ENCODE measurements at places on chromosomes 5 and 9.

GRCh38 chr9:76717613-76718012 lies 46.6 kb upstream of the PCA3 start:
- no peak for DNase-seq

DNA sequence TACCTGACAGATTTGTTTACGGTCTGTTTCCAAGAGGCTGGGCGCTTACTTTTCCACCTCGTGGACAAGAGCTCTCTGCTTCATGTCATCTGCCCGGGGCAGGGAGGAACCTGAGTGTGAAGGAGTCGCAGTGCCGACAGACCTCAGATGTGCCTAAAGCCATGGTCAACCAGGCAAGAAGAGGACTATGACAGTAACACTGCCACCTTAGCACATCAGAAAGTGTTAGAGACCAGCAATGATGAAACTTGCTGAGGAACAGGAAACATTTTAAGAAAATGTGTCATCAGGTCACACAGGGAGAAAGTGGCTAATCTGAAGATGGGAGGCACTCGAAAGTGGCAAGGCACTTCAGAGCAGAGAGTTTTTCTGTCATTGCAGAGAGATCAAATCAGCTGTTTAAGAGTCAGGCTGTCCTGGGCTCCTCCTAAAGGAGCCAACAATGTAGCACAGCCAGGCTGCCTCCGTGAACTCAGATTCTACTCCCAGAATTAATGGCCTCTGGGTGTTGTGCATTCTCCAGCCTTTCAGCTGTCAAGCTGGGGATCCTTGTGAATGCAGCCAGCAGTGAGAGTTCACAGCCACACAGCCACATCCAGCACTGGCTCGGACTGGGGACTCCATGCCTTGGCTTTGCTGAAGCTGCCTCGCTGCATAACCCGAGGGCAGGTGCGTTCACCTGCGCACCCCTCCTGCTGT lies 94.6 kb downstream of the RAPGEF1 start:
- no peak for DNase-seq

- DNase-seq = peak; percentile 71
These were observed 789 bp downstream of the COL27A1 start for GRCh38 chr9:114155995-114156656.

DNA sequence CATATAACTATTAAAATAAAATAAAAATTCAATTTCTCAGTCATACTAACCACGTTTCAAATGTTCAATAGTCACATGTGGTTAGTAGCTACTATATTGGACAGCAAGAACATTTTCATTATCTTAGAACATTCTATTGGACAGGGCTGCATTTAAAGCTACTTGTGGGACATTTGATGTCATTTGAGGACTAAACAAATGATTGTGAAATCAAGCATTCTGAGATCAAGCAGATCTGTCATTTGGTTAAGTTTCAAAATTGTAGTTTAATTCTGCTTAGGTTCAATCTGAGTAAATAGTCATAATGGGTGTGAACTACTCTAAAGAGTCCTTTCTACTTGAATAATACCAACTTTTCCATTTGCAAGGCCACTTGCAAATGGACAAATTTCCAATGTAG lies 226.9 kb upstream of the C9orf72 start:
- no peak for DNase-seq

DNA sequence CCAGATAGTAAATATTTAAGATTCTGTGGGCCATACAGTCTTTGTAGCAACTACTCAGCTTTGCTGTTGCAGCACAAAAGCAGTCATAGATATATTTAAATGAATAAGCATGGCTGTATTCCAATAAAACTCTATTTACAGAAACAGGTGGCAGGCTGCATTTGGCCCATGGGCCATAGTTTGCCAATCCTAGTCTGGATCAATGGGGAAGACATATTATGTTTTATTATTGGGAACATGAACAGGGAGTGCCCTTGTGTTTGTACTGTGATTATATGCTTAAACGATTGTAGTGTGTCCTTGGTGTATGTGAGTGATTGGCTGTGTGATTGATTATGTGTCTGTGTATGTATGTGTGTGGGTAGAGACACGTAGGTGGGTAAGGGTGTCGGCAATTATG lies 12.0 kb upstream of the CCL27 start:
- no peak for DNase-seq

DNA sequence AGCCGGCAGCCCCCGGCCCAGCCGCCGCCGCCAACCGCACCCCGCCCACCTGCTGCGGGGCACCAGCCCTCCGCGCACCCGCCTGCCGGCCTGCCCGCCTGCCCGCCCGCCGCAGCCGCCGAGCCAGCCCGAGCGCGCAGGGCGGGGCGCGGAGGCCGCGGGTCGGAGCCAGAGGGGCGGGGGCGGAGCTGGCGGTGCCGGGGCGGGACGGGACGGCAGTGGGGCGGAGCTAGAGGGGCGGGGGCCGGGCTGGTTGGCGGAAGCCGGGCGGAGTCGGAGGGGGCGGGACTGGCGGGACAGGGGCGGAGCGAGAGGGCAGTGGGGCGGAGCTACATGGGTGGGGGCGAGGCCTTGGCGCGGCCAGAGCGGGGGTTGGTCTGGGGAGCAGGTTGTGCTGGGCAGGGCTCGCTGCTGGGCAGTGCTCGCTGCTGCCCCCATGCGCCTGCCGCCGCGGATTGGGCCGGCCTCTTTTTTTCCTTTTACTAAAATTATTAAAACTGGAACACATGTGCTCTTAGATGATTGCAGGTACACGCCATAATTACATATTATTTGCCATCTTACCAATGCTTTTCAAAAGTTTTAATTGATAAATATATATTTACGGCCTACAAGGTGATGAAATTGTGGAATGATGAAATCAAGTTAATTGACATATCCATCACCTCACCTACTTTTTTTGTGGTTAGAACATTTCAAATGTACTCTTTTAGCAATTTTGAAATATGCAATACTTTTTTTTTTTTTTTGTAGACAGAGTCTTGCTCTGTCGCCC lies at the start of gene SH3GLB2:
SH3GLB2 (minus strand) TSS at position 140 of the 775 bp plus-strand sequence. CDS start 177 bp downstream, outside the sequence.
- peak; percentile 99 for DNase-seq

GRCh38 chr5:54607006-54607405 lies 89.4 kb downstream of the SNX18 start:
- DNase-seq = no peak

DNA sequence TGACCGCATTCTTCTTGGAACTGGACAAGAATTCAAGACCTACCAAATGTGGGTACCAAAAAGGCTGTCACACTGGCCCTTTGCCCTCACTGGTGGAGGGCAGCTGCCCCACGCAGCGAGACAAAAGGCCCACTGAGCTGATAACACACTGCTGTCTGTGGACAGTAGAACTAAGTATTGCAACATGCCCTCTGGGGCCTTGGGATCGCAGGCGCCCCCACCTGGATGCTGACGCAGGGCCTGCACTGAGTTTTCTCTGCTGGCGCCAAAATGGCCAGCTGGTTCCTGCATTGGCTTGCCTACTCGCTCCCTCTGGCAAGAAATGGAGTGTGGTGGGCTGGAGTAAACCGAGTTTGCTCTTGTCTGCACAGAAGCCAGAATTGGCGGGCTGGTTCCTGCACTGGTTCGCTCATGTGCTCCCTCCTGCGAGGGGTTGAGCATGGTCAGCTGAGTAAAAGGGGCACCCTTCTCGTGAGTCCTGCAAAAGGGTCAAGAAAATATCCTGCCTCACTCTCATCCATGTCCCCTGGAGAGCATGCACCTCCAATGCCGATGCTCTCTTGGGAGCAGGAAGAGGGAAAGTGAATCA lies 55.7 kb downstream of the NXNL2 start:
- no peak for DNase-seq
